ENCODE measurements at places on chromosomes 5 and 9. TPM values are rescaled to one million over a fixed set of nuclear protein-coding genes. Genes with fewer than 3 reads are reported as not detected.

The PCDHGB5 gene
- total RNA-seq, result 17.5 TPM

The RIMOC1 gene
- 10.3 TPM for total RNA-seq

The PTGES gene
- total RNA-seq, result 2.8 TPM

The NIM1K gene
- 0.56 TPM for total RNA-seq

The BHMT2 gene
- total RNA-seq, result 0.56 TPM

The SH3RF2 gene
- 1.1 TPM for total RNA-seq

The SPINK13 gene
- not detected for total RNA-seq

The KCNMB1 gene
- total RNA-seq, result not detected

The PRRC1 gene
- 46.8 TPM for total RNA-seq

The DRD1 gene
- 0.18 TPM for total RNA-seq

The FOXI1 gene
- total RNA-seq, result not detected
